Renal cortex interstitium (tissue), 15 donors: ENCODE measurements at places on chromosomes 7 and 10. TPM values are rescaled to one million over a fixed set of nuclear protein-coding genes. Genes with fewer than 3 reads are reported as not detected.

SKIDA1 gene
- polyA plus RNA-seq = 11.2 TPM

FAM25A gene
- not detected for polyA plus RNA-seq

TAS2R3 gene
- 0.65 TPM for polyA plus RNA-seq

LRRC4 gene
- 7.7 TPM for polyA plus RNA-seq

CCL26 gene
- polyA plus RNA-seq = not detected

AKR1C3 gene
- polyA plus RNA-seq = 57.4 TPM

SUPV3L1 gene
- polyA plus RNA-seq = 47.4 TPM

NPVF gene
- polyA plus RNA-seq = not detected

GNGT1 gene
- polyA plus RNA-seq = 0.15 TPM

SORCS1 gene
- 10.7 TPM for polyA plus RNA-seq

FAM25C gene
- not detected for polyA plus RNA-seq

CYP26C1 gene
- 0.07 TPM for polyA plus RNA-seq

ZNF425 gene
- polyA plus RNA-seq = 6.5 TPM

SUMF2 gene
- polyA plus RNA-seq = 130 TPM

SPDYE2B gene
- polyA plus RNA-seq = 0.84 TPM

MCM7 gene
- 173 TPM for polyA plus RNA-seq

ABCC2 gene
- 10.3 TPM for polyA plus RNA-seq

TMEM213 gene
- polyA plus RNA-seq = 52.3 TPM

RPEL1 gene
- 0.19 TPM for polyA plus RNA-seq

CRHR2 gene
- 0.13 TPM for polyA plus RNA-seq

IL6 gene
- polyA plus RNA-seq = not detected

UTF1 gene
- polyA plus RNA-seq = not detected

MYL10 gene
- 0.17 TPM for polyA plus RNA-seq

AGK gene
- polyA plus RNA-seq = 38.4 TPM

TMEM229A gene
- 0.23 TPM for polyA plus RNA-seq

TEX36 gene
- not detected for polyA plus RNA-seq

WEE2 gene
- polyA plus RNA-seq = 0.10 TPM

HSPA12A gene
- polyA plus RNA-seq = 33.4 TPM

RET gene
- polyA plus RNA-seq = 23.8 TPM

AUTS2 gene
- 102 TPM for polyA plus RNA-seq

ZNF804B gene
- 0.40 TPM for polyA plus RNA-seq

GRM3 gene
- polyA plus RNA-seq = 0.17 TPM

TMEM176A gene
- polyA plus RNA-seq = 84.6 TPM

TMEM120A gene
- polyA plus RNA-seq = 66.1 TPM
